ENCODE measurements at places on chromosomes 16 and 17.

- DNase-seq = no peak
Measured at GRCh38 chr16:6913566-6913965, 419.1 kb upstream of the RBFOX1 start.

DNA sequence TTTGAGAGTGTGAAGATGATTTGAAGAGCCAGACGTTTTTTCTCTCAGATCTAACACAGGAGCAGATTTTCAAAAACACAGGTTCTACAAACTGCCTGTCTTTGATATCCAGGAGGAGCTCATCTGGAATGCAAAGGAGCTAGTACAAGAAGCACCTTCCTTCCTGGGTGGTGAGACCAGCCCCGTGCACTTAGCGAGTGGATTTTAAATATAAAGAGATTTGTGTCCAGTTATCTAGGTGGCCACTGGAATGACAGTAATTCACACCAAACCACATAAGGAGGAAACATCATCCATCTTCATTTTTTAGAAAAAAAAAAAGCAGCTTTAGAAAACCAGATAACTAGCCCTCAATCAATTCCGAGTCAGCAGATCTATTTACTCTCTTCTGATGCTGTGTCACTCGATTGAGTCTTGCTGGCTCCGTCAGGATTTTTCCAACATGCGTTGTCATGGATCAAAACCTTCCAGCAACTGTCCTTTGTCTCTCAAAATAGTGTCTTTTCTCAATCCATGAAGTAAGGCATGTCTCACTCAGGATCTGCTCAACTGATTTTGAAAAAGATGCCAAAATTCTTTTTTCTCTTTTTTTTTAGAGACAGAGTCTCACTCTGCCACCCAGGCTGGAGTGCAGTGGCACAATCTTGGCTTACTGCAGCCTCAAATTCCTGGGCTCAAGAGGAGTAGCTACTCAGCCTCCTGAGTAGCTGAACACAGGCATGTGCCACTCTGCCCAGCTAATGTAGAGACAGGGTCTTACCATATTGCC is 451.2 kb upstream of the PSMD7 start:
- DNase-seq = no peak

DNA sequence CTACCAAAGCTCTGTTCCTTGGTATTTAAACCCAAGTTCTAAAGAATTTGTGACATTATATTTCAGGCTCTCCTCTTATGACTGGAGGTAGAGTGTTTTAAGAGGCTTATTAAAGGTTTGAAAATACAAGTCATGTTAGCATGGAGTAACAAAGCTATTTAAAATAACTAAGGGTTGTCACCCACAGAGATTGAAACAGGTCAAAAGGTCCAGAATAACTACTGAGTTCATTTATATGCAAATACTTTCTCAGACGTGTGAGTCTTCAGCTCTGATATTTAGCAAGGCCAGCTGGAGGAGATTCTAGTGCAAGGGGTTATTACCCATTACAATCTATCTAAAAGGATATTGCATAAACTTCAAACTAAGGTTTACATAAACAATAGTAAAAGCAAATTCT is 1538.8 kb upstream of the CDH8 start:
- DNase-seq = no peak

DNA sequence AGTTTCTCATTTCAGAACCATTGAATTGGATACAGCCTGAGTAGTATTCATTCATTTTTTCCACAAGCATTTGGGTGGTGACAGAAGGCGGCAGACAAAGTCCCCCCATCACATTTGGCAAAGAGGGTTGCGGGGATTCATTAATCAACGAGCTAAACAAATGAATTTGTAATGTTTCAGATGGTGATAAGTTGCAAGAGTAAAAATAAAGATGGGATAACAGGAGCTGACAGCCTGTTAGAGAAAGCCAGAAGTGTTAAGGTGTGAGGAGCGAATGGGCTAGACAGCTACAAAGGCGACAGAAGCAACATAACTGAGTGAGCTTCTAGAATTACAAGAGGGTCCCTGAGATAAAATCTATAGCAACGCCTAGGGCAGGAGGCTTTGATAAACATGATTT is 342.8 kb upstream of the HSBP1 start:
- no peak for DNase-seq

- no peak for DNase-seq
Measured at GRCh38 chr16:79856581-79856980, 256.0 kb upstream of the MAF start.

DNA sequence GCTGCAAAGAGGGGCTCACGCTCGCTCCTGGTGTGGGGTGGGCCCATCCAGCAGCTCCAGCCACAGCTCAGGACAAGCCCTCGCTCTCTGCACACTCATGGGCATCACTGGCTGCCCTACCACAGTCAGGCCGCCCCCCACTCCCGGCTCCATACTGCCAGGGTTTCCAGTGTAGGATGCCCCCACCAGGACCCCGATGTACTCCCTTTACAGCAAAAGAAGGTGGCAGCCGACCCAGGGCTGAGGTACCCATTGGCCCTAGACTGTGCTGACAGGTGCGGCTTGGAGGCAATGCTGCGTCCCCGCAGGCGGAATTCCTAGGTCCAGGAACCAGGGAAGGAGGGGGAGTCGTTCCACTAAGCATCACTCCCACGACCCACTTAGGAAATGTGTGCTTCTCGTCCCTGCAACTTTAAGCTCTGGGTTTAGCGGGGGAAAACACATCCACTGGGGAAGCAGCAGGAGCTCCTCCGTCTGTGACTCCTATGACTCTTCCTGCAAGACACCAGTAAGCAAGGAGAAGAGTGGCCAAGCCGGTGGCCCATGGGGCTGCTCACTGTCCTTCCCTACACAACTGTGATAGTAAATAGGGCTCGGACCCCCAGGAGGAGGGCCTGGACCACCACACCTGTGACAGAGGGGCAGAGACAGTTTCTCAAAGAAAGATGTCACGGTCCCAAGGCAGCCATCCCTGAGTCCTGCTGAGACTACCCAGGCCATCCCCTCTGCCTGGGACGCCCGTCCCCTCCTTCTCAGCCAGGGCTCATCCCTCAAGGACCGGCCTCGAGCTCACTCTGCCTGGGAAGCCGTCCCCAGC is 13.1 kb downstream of the CORO7 start:
- no peak for DNase-seq

GRCh38 chr16:69566981-69567680 is 1.4 kb downstream of the NFAT5 start:
- peak; percentile 34 for DNase-seq

DNA sequence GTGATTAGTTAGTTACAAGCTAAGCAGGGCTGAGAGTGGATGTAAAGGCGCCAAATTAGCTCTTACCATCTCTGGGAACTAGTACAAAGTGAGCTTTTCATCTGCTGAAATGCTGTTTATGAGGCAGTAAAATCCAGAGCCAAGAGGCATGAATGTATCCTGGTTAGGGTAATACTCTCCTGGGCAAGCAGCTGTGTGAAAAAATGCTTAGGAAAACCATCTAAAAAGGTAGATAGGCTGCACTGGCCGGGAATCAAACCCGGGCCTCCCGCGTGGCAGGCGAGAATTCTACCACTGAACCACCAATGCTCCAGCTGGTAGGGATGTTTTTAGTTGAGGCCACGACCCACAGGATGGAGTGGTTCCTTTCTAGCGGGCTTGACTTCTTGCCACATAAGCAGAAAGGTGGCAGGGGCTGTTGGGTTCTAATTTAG is 23.0 kb downstream of the VAC14 start:
- DNase-seq = no peak

DNA sequence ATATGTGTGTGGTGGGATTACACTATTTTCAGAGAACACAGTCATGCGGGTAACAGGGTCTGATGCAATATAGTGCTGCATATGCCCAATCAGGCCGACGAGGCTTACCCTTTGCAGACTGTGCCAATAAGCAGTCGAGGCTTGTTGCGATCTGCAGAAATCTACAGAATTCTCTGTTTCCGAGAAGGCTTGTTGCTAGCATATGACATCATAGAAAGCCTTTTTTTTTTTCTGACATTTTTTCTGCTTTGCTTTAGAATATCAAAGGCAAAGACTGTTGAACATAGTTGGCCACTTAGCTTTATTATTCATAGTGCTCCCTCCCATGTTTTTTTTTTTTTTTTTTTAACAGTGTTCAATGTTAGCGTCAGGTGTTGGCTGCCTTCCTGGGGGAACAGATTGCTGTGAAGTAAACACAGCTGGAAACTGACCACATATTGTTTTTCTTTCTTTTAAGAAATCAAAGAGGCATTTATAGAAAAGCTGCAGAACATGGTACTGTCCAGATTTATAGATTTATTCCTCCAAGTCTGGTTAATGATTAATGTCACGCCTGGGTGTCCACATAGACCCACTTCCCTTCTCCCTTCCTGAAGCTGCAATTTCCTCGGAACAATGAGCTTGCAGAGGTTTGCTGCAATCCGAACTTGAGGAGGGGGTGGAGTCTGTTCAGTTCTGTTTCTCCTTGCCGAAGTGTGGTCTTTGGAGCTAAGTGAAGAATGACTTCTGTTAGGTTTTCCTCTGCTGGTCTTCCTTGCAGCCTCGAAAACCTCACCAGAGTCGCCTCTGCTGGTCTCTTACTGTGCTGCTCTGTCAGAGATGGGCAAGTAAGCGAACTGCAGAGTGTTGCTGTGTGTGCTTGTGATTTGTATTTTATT is 87.3 kb downstream of the MAP2K6 start:
- DNase-seq = no peak

DNA sequence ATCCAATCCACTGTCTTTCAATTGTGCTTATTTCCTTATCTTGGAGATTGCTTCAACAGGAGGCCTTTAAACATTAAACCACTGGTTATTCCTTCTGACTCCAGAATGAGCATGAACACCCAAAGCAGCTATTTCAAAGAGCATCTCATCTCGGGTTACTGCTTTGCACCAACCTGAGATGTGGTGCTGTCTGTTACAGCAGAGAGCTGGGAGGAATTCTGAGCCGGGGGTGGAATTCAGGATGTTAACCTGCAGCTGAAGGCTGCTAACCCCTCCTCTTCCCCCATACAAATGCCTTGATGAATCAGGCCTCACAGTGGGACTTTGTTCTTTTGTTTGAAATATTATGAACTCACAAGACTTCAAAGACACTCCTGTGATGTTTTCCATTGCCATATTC is 113.1 kb downstream of the SHISA9 start:
- no peak for DNase-seq

DNA sequence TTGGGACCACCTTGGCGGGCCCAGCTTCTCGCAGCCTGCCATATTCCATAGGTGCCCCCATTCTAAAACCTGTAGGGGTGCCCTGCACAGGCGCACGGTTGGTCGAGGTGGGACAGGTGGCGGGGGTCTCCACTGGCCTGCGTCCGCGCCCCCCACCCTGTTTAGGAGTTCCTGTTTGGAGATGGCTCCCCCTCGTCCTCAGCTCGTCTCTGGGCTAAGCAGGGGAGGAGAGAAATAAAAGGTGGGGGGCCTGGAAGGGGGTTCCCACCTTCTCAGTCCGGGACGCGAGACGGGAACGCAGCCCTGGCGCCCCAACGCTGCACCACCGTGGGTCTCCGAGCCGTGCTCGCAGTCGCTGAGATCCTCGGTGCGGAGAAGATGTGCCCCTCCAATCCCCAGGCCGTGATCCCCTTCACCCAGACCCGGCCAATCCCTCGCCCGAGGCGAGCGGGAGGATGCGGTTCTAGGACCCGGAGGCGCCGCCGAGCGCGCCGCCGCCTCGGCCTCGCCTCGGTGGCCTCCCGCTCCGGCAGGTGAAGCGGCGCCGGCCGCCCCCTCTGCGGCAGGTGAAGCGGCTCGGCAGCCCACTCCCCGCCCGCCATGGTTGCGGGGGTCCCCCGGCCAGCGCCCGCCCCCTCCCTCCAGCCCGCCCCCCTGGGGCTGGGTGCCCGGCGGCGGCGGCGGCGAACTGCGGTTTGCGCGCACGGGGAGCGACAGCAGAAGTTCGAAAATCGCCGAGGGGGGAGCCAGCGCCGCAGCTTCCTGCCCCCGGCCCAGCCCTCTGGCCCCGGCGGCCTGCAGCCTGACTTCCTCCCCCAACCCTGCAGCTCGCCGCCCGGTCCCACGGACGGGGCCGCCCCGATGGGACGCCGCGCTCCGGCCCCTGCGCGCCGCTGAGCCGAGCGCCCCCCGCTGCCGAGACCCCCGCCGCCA is at the start of gene FMNL1:
FMNL1 (plus strand) TSS at position 805 of the 933 bp plus-strand sequence. CDS start 240 bp downstream, outside the sequence.
- peak; percentile 70 for DNase-seq

DNA sequence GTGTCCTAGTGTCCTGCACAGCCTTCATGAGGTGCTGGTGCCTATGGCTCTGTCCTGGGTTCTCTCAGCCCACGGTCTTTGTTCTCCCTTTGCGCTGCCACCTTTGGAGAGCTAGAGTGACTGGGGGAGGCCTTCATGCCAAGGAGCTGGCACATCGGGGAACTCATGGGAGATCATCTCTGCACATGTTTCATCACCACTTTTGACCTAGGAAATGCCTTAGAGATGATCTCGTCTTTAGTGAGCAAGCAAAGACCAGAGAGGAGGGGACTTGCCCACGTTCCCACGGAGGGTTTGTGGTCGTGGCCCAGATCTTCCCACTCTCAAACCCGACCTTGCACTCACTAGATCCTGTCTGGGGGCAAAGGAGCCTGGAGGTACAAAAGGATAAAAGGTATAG is 23.5 kb downstream of the TBX4 start:
- no peak for DNase-seq

DNA sequence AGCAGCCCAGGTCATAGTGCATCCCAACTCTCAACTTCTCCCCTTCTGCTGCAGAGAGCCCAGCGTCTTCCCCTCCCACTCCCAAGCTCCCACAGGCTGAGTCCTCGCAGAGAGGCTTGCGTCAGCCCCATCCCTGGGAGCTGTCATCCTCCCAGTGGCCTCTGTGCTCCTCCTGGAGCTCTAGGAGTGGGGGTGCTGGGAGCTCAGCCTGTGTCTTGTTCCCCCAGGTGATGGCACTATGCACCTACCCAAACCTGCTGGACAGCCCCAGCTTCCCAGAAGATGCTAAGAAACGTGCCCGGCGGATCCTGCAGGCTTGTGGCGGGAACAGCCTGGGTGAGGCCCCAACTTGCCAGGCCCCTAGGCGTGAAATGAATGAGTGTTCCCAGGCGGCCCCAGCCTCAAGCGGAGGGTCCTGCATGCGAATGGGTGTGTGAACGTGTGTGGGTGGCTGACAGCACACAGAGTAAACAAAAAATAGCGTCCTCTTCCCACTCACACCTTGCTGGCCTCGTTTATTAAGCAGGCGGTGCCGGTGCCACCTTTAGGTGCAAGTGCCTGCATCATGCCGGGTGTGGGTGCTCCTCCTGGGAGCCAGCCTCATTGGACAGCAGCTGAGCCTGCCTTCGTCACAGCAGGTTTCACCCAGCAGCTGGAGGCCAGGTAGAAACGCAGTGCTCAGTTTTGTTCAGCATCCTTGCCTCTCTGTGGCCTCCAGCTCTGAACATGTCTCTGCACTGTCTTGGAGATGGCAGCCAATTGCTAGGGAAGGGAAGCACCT is 16.5 kb downstream of the GPT2 start:
- no peak for DNase-seq

- DNase-seq = peak; percentile 83
Measured at GRCh38 chr17:5049314-5049841, 14.2 kb upstream of the SLC52A1 start.

DNA sequence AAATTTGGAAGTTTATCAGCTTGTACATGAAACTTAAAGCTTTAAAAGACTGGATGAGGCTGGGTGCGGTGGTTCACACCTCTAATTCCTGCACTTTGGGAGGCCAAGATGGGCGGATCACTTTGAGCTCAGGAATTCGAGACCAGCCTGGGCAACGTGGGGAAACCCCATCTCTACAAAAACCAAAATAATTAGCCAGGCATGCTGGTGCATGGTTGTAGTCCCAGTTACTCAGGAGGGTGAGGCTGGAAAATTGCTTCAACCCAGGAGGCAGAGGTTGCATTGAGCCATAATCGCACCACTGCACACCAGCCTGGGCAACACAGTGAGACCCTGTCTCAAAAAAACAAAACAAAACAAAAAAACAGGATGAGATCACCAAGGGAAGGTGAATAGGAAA is 209.5 kb downstream of the AATF start:
- no peak for DNase-seq
